ENCODE measurements at places on chromosomes 4 and X.

- DNase-seq = no peak
Measured at GRCh38 chr4:177680308-177680707, 238.1 kb upstream of the AGA start.

DNA sequence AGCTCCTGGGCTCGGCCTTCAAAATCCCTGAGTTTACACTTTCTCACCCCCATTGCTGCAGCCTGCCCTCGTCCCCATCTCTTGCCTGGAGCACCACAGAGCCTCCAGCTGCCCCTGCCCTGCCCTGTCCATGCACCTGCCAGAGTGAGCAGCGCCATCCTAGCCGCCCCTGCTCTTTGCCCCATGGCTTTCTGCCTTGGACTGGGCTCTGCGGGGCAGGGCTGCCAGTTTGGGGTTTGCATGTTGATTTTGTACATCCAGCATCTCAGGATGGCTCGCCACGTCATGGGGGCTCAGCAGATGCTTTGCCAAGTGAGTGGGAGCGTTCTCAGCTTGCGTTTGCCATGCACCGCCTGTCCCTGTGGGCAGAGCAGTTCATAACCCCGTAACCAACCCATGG is 67.1 kb upstream of the HGFAC start:
- no peak for DNase-seq

- peak; percentile 48 for DNase-seq
Measured at GRCh38 chrX:71652405-71652804, 14.9 kb upstream of the LOC101059915 start.

DNA sequence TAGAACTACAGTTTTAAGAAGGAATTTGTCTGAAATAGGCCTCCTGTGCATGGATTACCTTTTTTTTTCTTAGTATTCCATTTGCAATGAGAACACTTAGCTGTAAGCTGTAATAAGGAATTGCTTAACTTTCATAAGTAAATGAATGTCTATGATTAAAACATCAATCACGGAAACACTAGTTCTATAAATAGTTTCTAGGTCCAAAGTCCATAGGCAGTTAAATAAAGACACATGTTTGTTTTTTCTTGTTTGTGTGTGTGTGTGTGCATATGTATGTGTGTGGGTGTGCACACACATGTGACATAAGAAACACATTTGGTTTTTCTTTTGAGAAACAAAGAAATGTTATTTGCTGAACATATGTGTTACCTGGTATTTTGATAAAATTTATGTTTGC is 11.2 kb downstream of the GPRIN3 start:
- DNase-seq = no peak

- no peak for DNase-seq
Measured at GRCh38 chr4:52407545-52407944, 251.6 kb downstream of the USP46 start.

- DNase-seq = no peak
Measured at GRCh38 chr4:164828955-164829354, 48.0 kb upstream of the APELA start.

- DNase-seq = no peak
Measured at GRCh38 chrX:108123591-108124366, 32.2 kb downstream of the ATG4A start.

- peak; percentile 62 for DNase-seq
Measured at GRCh38 chrX:13716905-13717304, 17.5 kb downstream of the TRAPPC2 start.

- no peak for DNase-seq
Measured at GRCh38 chr4:152678841-152679240, 956 bp downstream of the TMEM154 start.

DNA sequence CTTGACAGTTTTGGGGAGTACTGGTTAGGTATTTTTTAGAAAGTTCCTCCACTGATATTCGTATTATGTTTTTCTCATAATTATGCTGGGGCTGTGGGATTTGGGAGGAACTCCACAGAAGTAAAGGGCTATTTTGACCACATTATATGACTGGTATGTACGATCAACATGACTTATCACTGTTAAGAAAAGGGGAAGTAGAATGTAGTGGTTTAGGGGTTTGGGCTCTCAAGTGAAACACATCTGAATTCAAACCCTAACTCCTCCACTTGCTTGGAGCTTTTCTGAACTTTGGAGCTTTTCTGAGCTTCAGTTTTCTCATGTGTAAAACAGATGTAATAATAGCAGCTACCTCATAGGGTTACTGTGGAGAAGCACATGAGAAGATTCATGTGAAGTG is 96.4 kb upstream of the C1GALT1C1 start:
- DNase-seq = no peak

DNA sequence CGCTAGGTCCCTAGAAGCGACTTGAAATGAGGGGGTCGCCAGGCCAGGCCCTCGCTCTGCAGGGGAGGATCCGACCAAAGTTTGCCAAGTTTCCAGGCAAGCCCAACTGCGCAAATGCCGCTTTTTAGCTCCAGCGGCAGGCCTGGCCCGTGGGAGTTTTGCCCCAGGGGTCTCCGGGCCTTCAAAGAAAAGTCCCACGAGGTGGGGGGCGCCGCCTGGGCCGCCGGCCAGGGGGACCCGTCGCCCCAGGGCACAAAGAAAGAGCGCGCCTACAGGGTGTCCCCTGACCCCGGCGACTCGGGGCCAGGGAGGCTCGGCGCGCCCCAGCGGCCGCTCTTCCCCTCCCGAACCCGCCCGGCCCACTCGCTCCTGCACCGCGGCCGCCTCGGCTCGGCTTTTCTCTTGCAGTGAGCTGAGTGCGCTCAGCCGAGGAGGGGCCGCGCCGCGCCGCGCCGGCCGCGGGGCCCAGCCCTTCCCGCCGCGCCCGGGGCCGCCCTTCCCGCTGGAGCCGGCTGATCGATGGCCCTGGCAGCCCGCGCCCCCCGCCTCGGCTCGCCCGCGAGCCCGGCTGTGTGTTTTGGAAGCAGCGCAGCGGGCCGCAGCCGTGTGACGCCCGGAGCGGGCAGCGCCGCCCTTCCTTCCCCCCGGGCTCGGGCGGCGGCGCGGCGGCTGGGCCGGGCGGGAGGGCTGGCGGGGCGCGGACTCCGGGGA is 754 bp upstream of the KLF3 start:
- no peak for DNase-seq

DNA sequence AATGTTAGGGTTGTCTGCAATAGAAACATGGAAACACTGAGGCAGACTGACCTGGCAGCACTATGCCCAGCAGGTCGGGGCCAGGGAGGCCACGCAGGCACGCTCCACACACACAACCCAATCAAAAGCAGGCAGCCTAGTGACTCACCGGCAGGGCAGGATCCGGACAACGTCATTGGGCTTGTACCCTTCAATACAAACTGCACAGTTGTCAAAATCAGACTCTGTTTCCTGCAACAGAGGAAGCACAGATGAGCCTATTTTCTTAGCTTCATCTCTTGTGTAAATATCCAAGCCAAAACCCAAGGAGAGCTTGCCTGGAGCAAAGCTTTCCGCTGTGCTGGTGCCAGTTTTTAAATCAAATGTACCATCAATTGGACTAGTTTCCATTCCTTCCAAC is 185.8 kb downstream of the RNF150 start:
- DNase-seq = no peak

DNA sequence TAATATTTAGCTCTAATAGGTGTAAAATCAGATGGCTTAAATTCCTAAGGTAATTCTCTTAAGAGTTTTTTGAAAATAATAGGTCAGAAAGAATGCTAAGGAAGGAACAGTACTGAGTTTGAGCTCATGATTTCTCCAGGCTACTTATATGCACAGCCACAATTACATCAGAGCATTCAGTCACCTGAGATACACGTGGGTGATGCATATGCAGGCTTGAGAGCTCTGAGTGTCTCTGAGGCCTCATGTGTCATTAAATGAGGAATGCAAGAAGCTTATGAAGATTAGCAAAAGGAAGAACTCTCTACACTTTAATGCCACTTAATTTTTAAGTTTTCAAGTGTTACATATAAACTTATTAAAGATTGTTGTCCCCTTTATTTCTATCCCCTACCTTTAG is 124.0 kb upstream of the STIM2 start:
- DNase-seq = no peak

GRCh38 chrX:154022108-154022507 is 2.4 kb upstream of the IRAK1 start:
- no peak for DNase-seq

DNA sequence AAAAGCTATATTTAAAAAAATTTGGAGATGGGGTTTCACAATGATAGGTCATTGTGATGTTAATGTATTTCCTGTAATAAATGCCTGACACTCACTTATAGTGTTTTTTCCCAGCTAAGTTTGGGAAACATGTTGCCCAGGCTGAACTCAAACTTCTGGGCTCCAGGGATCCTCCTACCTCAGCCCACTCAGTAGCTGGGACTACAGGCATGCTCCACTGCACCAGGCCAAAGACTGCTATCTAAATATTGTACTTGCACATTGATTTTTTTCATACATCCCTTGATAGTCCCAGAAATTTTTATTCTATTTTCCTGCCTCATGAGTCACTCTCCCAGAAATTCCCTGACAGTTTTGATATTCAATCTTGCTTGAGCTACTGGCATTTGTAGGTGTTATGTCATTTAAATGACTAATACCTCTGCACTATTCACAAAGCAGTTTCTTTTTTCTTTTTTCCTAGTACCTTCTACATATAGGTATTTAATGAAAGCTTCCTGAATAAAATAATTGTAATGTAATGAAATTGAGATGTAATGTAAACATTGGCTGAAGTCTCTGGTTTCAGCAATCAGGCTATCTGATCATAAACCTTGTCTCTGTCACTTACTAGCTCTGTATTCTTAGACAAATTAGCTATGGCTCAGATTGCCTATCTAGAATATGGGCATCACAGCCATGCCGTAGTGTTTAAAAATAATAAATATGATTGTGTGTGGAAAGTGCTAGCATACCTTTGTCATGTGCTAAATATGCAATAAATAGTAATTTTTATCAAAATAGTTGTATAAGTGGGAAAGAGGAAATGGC is 1973.0 kb upstream of the AGA start:
- DNase-seq = no peak

- no peak for DNase-seq
Measured at GRCh38 chrX:44042751-44043150, 69.6 kb upstream of the NDP start.

DNA sequence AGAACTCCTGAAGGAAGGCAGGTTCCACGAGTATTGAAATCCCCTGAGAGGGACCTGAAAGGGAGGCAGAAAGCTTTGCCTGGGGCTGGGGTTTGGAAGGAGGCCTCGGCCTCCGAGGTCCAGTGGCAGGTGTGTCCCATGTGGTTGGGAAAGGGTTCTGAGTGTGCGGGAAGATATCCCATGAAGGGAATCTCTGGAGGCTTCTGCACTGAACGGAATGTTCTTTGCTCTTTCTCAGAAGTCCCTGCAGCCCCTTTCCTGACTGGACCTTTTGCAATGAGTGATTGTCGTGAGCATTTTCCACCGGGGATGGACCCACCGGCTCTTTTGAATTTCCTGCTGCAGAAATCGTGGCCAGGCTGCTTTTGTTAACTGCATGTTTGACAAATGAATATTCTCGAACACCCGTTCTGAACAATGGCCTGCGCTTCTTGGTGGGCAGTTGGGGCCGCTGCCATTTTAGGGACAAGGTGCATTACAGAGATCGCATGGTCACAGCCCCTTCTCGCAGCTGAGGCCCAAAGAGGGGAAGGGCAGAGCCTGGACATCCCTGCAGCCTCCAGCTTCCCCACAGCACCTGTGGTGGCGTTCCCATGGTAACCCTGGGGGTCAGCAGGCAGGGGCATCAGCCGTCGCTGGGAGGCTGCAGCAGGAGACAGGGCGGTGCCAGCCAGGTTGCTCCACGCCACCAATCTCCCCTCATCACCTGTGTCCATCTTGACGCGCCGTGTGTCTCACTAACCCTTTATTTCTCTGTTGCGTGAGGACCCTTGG is 18.3 kb upstream of the HTRA3 start:
- DNase-seq = no peak

GRCh38 chrX:48917139-48918001 is 1.5 kb downstream of the PIM2 start:
- DNase-seq = peak; percentile 92

GRCh38 chr4:129839687-129840086 is 743.7 kb downstream of the C4orf33 start:
- DNase-seq = no peak

DNA sequence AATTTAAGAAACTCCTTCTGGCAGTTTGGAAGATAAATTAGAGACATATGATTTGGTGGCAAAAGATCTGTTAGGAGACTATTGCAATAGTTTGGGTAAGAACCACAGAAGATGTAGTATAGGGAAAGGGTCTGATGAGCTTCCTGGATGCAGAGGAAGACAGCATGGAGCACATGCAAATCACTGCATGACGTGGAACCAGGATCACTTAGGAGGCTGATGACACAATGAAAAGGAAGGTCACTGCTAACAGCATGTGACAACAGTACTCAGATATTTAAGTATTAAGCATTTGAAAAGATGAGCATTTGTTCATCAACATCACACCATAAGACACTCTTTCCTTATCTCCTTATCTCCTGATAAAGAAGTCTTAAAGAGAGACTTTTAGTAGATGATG is 167.8 kb upstream of the LDB2 start:
- DNase-seq = no peak

DNA sequence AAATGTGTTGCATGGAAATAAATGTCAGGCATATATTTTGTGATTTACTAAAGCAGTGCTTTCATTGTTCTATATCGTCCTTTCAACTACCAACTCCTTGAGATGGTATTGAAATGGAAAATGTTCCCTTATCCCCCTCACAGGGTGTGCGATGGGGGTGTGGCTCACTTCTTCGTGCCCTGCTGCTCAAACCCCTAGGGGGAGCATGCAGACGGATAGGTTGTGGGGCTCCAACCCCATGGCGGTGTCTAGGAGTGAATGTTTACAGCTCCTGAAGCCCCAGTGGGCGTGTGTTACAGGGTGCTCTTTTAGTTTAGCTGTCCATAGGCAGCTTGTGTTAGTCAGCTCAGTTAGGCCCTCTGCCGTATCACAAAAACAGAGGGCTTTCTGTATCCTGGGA is 287.7 kb upstream of the EMCN start:
- DNase-seq = no peak

- DNase-seq = no peak
Measured at GRCh38 chr4:164648849-164649212, 105.1 kb upstream of the SMIM31 start.

DNA sequence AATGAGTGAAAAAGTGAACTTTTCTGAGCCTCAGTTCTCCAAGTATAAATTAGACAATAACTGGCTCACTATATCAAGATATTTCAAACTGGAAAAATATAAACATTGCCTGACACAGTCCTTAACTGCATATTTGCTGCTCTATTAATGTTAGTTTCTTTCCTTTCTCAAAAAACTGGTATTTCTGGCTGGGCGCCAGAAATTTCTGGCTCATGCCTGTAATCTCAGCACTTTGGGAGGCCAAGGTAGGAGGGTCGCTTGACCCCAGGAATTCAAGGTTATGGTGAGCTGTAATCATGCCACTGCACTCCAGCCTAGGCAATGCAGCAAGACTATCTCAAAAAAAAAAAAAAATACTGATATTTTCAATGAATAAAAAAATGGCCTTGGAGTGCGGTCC is 227.0 kb downstream of the MAGEB17 start:
- DNase-seq = no peak

DNA sequence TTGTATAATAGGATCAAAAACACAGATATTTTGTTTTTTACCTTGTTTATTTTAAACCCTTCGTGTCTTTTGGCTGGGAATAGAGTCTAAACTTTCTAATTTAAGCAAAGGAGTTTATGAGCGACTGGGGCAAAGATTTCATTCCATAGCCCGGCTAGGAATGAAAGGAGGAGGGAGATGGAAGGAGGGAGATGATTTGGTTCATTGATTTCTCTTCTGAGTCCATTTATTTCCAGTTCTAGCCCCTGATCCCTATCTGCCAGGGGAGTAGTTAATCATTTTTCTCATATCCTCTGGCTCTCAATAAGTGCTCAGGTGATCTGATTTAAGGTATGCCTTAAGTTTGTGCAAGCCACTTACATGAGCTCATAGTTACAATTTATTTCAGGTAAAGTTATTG is 120.0 kb downstream of the SPRY1 start:
- DNase-seq = no peak

GRCh38 chr4:17063888-17064287 is 165.4 kb upstream of the LDB2 start:
- no peak for DNase-seq
